ENCODE measurements at places on chromosomes 16 and 17.

DNA sequence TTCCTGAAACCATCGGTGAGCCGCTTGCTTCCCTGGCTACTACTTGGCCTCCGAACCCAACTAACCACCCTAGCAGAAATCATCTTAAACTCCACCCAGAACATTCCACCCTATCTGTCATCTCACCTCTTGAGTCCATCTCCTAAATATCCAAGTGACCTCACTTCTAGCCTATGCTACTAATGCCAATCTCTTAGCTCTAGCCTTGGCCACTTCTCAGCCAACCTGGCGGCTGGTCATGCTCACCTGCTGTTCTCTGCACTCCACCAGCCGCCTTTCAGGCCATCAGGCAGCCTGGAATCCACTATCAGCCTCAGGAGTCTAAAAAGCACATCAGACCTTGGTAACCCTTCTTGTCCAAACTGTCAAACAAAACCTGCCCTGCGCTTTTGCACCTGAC, 11.9 kb upstream of the CYTH1 start:
- no peak for ATAC-seq

DNA sequence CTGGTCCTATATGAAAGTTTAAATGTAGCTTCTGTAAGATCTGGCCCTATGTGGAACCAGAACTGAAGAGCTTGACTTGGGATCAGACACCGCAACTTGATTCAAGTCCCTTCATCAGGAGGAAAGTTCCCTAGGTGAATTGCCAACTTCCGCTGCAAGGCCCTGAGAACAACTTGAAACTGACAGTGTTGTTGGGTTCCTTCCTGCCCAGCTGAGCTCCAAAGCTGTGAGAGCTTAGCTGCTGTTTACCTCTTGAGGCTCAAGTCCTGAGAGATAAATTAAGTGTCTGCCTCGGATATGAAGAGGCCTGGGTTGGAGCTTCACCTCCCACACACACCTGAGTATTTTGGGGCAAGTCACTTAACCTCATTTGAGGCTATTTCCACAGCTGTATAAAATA, 44.7 kb downstream of the REXO5 start:
- no peak for ATAC-seq

DNA sequence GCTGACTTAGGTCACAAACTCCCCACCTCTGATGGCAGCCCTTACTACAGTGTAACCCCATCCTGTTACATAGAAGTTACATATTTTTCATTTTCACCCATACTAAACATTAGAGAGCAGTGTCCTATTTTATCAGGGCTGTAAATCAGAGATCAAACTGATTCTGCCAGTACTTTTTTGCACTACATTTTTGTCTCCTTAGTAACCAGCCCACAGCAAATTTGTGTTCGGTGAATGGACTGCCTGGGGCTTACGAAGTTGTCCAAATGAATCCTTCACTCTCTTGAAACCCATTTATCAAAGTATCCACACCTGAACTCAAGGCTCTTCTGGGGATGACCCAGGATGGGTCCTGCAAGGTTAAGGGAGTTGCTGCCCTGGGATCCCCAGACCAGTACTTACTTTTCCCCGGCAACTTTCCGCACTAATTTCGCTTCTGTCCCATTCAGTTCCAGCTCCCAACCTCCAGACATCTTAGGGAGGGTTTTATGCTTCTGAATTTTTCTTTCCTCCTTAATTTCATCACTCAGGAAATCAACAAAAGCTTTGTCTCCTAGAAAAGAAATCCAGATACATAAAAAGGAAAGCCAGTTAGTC, 1.1 kb downstream of the C1QBP start:
- ATAC-seq: no peak

DNA sequence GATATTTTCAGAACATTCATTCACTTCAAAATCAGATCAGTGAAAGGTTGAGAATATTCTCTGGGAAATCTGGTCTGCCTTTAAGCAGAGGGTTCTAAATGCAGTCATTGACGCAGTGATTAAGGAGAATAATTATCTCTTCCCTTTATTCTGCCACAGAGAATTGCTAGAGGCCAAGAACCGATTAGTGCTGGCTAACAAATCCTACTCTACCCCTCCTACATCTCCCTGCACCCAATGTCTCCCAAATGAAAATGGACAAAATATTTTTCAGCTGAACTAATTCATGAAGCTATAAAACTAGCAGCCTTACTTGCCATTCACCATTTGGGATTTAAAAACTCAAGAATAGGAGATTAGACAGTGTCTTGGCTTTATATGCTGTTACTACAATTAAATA, 185.5 kb upstream of the SOX9 start:
- no peak for ATAC-seq

- ATAC-seq: no peak
Observed at GRCh38 chr16:78591682-78592103, 492.2 kb downstream of the WWOX start.

DNA sequence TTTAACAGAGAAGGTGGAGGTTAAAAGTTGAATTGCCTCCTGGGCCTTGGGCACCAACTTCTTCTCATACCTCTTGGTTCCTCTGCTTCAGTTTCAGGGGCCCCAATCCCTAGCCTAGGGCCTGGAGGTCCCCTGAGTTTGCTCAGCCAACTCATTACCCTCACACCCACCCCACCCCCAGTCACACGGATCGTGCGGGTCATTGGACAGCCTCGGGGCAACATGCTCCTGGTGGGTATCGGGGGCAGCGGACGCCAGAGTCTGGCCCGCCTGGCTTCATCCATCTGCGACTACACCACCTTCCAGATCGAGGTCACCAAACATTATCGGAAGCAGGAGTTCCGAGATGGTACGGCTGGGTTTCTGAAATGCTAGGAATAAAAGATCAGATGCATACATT, 36.0 kb upstream of the KDM6B start:
- no peak for ATAC-seq

GRCh38 chr17:82830249-82830661, 9.6 kb downstream of the ZNF750 start:
- no peak for ATAC-seq

DNA sequence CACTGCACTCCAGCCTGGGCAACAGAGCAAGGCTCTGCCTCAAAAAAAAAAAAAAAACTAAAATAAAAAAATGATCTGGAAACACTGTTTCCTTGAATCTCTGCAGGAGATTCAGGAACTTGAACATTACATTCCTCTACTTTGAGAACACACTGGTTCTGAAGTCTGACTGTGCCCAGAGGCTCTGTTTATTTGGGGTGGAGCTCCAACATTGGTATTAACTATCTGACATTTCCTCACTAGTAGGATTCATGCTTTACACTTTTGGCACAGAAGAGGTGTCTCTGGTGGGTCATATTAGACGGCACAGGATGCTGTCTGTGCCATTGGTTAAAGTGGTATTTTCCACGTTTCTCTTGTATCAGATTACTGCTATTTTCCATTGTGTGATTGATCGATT, 10.4 kb downstream of the SULT1A2 start:
- ATAC-seq: no peak

DNA sequence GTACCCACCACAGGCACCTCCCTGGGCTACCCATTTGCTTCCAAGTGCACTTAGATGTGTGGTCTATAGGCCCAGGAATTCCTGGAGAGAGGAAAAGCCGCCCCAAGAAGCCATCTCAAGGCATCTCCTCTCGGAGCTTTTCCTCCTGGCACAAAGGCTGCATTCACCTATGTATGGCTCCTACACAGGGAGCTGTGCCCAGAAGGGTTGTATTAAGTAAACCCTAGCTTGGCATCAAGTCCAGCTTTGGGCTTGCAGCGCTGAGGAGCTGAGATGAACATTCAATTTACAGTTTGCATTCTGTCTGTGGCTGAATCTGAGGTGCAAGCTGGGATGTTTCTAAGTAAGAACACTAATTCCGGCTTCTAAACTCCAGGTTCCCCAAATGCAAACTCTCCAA, 81.3 kb downstream of the CDYL2 start:
- ATAC-seq: no peak

- peak; percentile 32 for ATAC-seq
Observed at GRCh38 chr16:80369138-80369958, 171.4 kb upstream of the DYNLRB2 start.

- no peak for ATAC-seq
Observed at GRCh38 chr16:71408536-71408935, 33.3 kb downstream of the TLE7 start.

GRCh38 chr17:40828454-40829044, 6.1 kb upstream of the KRT10 start:
- ATAC-seq: no peak

DNA sequence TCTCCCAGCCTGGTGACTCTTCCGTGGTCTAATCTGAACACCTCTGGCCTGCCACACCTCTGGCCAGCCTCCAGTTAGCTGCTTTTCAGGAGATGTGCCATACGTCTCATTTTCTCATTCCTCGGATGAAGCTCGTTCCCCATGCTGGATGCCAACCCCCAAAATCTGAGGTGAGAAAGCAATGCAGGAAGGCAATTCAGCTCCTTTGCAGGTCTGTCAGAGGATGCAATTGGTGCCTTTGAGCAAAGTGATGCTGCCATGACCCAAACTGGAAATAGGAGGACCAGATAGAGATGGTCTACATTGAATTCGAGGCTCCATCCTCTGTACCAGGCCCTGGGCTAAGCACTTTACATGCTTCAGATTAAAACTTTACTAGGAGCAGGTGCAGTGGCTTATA, 11.0 kb upstream of the CUEDC1 start:
- ATAC-seq: no peak

DNA sequence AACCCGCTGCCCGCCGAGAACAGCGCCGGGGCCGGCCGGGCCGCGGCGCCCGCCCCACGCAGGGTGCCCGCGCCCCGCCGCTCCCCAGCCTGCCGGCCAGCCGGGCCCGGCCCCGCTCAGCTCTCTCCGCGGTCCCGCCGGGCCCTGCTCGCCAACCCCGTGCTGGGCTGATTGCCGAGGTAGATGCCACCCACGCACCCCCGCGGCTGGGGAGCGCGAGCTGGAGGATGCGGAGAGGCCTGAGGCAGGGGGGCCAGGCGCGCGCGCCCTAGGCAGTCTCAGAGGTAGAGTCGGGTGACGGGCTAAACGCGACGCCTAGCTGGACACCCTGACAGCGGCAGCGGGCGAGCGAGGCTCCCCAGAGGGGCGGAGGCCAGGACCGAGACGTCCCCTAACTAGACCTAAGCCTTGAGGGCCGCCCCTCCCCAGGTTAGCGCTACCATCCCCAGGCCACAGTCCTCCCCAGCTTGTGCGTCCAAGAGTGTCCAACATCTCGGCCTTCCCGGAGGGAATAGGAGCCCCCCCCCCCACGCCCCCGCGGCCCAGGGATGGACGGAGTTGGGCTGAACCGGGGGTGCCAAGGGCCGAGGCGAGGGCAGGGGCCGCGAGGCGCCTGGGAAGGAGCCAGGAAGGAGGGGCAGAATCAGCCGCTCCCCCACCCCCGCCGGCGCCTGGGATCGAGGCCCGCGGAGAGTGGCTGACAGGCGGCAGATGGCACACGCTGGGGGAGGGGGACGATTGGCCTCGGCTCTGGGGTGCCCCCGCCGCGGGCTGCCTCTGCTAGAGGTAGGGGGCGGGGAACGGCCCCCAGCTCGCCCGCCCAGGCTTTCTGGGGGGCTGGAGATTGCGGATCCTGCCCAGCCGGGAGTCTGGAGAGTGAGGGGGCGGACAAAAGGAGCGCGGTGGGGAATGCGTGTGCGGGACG, 2.5 kb upstream of the ZNF423 start:
- no peak for ATAC-seq

DNA sequence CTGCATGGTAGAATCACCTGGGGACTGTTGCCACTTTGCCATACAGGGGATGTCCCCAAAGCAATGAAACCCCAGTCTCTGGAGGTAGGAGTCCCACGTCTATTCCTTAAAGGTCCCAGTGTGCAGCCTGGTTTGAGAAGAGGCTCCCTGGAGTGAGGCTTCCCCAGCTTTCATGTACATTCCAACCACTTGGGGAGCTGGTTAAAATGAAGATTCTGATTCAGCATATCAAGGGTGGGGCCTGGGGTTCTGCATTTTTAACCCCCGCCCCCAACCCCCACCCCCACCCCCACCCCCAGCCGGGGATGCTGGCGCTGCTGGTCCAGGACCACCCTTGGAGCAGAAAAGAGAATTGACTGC, 241.2 kb downstream of the FOXL1 start:
- ATAC-seq: no peak

- no peak for ATAC-seq
Observed at GRCh38 chr17:44314524-44314868, 6.1 kb downstream of the RUNDC3A start.

GRCh38 chr16:11207646-11208045, 48.4 kb downstream of the SOCS1 start:
- ATAC-seq: no peak

DNA sequence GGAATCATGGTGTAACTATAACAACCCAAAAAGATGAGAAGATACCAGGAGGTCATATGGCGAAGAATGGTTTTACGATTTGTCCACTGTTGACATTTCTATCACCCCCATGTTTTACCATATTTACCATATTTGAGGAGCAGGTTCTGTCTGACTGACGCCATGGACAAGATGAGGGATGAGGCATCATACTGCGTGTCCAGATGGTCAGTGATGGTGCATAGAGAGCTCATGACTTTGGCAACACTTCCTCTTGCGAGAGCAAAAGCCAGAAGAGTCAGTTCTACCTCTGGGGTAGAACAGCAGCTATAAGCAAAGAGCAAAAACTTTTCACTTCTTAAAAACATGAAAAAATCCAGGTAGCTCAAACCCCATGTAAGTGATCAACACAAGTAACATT, 38.3 kb downstream of the ZZEF1 start:
- ATAC-seq: no peak

GRCh38 chr16:73190256-73190655, 142.3 kb upstream of the ZFHX3 start:
- ATAC-seq: no peak

DNA sequence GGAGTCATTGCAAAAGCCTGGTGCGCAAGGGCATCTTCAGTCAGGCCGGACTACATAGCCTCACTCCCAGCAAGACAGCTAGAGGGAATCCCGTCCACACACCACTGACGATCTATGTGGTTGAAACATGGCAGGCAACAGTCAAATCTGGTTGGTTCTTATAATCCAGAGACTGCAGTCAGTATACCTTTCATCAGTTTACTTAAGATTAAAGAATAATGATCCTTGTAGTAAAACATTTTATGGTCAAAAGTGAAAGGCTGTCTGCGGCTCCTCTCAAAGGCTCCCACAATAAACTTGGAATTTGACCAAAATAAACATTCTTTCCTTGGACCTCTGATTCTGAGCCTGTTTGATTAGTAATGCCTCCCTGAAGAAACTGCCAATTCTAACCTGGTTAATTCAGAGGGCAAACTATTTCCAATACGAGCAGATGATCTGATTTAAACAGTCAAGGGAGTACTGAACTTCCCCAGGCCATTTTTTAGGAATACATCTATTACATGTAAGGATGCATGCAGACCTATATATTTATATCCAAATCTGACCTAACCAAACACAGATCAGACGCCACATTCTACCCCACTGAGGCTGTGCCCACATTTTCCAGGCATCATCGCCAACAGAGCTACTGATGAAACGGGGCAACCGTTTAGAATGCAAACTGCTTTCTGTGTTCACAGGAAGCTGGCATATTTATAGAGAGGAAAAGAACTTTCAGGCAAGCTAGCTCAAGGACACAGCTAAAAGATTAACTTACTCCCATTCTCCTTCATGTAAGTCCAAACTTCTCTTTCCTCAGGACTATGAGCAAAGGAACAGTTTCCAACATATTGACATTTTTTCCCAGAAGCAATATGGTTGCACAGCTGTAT, 15.3 kb upstream of the TXNDC11 start:
- no peak for ATAC-seq

GRCh38 chr16:6204945-6205344, 1107.3 kb upstream of the EEF2KMT start:
- no peak for ATAC-seq

- no peak for ATAC-seq
Observed at GRCh38 chr17:8909586-8910270, 42.3 kb upstream of the PIK3R6 start.

- no peak for ATAC-seq
Observed at GRCh38 chr17:49582789-49583188, 7.1 kb downstream of the NXPH3 start.

GRCh38 chr16:1057252-1057932, 15.2 kb upstream of the SSTR5 start:
- peak; percentile 32 for ATAC-seq
